ENCODE measurements at places on chromosomes 1 and 21.
A peak's percentile ranks its signal among the peaks of the same experiment; 100 is the strongest.

GRCh38 chr1:85661767-85662166, 46.5 kb downstream of the ZNHIT6 start:
- no peak for DNase-seq

- no peak for DNase-seq
Measured at GRCh38 chr1:103074224-103074623, 34.1 kb downstream of the COL11A1 start.

GRCh38 chr1:246435421-246436041, 71.5 kb downstream of the SMYD3 start:
- DNase-seq: peak; percentile 60

DNA sequence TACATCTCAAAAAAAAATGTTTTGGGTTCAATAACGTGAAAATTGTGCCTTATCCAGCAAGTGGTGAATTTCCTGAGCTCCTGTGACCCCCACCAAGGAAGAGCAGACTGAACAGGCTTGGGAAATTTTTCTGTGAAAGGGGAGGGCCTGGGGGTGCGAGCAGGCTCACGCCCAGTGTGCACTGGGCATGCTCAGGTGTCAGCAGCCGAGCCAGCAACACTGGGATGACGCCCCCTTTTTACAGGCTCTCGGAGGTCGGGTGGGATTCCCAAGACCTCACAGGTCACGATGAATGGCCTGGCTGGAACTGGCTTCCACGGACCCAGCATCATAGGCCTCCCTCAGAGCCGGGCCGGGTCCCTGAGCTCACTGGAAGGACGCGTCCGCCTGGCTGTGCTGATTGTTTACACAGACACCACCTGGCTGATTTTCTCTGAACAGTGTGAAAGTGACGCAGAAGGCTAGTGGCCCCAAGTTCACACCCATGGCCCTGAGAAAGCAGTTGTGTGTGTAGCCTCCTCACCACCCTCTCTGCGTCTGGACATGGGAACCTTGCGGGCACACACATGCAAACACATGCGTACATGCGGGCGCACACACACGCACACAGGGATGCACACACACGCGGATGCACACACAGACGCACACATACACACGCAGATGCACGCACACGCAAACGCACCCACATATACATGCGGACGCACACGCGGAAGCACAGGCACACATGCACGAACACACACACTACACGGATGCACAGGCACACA, 9.2 kb downstream of the CSTB start:
- no peak for DNase-seq

DNA sequence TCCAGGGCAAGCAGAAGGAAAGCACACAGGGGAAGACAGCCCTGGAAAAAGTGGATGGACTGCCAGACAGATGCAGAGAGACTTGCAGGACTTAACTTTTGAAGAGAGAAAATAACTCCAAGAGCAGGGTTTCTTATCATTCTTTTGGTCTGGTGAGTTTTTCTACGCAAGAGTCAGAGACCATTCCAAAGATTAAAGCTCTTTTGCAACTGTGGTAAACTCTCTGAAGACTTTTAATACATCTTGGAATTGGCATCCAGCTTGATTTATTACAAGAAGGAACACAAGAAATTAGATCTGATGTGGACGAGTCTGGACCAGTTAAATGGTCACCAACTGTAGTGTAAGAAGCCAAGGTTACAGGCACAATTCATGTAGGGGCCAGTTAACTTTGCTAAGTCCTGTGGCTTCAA, 153.4 kb downstream of the SIPA1L2 start:
- peak; percentile 39 for DNase-seq

DNA sequence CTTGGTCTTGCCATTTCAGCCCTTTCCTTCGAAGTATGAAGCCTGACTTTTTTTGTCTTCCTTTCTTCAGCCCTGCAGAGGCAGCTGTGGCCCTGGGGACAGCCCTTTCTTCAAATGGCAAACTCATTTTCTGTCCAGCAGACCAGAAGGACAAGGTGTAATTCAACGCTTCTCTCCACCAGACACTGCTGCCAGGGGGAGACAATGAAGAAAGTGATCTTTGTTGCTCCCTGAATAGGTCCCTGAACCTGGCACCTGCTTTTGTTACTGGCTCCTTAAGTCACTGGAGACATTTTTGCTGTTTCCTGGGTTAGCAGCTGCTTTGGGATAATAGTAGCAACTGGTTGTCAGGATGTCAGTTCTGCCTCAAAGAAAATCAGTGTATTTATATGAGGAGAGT, 50.8 kb upstream of the MACF1 start:
- DNase-seq: no peak

Measured in fibroblast of pulmonary artery (primary cell).